ENCODE measurements at places on chromosomes 1 and 21.

GRCh38 chr1:30607723-30608122, 115.7 kb downstream of the MATN1 start:
- no peak for DNase-seq

DNA sequence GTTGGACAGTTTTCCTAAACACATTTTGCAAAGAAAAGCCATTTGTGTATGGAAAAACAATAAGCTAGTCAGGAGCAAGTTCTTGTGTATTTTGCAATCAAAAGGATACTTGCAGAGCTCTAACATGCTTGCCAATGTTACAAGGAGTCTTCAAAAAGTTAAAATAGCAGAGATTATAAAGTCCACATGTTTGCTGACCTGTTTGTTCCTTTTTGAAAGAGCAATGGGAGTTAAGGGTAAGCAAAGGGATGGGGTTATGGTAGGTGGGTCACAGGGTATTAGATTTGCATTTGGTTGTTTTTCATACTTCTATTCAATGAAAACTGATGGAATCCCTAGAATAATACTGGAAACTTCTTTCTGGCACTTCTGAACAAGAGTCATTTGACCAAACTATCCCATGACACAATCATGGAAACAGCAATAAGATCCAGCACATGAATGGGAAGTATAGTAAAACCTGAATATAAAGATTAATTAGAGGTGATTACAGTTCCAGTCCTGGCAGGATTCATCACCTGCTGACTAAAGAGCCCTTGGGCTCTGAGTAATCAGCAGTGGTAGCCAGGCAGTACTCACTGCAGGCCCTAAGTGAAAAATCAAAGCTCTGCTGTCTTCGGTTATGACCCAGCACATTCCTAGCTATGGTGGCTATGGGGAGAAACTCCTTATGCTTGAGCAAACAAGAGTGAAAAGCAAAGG, 27.1 kb upstream of the ZC3H11B start:
- no peak for DNase-seq

GRCh38 chr1:179816196-179816960, 61.2 kb downstream of the TOR1AIP2 start:
- DNase-seq, result peak; percentile 27

- DNase-seq, result no peak
Observed at GRCh38 chr1:21437341-21437640, 2.6 kb upstream of the NBPF3 start.

- DNase-seq, result no peak
Observed at GRCh38 chr1:153404768-153405167, 11.6 kb upstream of the S100A7A start.

GRCh38 chr1:108679586-108680213, 12.4 kb upstream of the PRPF38B start:
- no peak for DNase-seq

DNA sequence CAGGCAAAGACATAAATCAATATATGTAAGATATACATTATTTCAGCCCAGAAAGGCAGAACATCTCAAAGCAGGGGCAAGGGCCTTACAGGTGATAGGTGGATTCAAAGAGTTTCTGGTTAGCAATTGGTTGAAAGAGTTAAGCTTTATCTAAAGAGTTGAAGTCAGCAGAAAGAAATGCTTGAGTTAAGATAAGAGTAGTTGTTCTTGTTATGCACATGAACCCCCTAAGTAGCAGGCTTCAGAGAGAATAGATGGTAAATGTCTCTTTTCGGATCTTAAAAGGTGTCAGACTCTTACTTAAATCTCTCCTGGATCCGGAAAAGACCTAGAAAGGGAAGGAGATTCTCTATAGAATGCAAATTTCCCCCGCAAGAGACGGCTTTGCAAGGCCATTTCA, 8.3 kb upstream of the ZBTB40 start:
- DNase-seq, result no peak

- no peak for DNase-seq
Observed at GRCh38 chr1:157087030-157087429, 12.6 kb downstream of the ETV3L start.

GRCh38 chr21:33747420-33747819, 105.1 kb downstream of the ITSN1 start:
- DNase-seq, result no peak

DNA sequence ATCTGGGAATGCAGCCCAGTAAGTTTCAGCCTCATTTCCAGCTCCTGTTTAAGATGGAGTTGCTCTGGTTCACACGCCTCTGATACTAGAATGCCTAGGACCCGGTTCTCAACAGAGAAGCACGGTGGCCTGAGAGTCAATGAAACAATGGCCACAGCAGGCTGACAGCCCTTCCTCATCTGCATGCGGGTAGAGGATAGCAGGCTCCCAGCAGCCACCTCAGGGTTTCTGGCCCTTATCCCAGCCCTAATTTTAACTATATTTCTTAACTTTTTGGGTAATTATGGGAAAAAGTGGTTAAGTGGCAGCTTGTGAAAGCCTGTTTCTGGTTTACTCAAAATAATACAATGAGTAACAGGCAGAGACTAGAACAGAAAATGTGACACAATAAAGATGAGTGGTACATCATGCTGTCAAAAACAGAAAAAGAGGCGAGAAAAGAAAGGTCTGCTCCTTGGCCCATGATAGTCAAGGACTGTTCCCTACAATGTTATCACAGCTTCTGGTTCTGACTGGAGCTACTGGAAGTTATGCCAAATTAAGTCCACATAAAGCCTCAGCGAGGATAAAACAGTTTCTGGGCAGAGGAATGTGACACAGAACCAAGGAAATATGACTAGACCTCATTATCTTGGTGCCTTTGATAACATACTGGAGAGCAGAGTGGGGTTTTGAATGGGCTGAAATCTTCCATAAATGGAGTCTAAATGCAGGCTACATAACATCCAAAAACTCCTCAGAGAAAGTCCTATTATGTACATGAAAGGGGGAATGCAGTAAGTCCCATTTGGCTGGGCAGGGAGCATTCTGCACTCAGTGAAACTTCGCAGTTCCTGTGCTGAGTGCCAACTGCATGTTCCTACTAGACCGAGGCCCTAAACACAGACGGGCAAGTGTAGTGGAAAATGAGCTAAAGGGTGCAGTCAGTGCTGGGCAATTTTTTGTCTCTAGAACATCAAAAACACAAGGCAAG, 92.1 kb downstream of the NIBAN1 start:
- no peak for DNase-seq

- peak; percentile 30 for DNase-seq
Observed at GRCh38 chr1:6052543-6053205, 7.0 kb downstream of the KCNAB2 start.

GRCh38 chr1:215842905-215843304, 275.8 kb downstream of the KCTD3 start:
- DNase-seq, result no peak

DNA sequence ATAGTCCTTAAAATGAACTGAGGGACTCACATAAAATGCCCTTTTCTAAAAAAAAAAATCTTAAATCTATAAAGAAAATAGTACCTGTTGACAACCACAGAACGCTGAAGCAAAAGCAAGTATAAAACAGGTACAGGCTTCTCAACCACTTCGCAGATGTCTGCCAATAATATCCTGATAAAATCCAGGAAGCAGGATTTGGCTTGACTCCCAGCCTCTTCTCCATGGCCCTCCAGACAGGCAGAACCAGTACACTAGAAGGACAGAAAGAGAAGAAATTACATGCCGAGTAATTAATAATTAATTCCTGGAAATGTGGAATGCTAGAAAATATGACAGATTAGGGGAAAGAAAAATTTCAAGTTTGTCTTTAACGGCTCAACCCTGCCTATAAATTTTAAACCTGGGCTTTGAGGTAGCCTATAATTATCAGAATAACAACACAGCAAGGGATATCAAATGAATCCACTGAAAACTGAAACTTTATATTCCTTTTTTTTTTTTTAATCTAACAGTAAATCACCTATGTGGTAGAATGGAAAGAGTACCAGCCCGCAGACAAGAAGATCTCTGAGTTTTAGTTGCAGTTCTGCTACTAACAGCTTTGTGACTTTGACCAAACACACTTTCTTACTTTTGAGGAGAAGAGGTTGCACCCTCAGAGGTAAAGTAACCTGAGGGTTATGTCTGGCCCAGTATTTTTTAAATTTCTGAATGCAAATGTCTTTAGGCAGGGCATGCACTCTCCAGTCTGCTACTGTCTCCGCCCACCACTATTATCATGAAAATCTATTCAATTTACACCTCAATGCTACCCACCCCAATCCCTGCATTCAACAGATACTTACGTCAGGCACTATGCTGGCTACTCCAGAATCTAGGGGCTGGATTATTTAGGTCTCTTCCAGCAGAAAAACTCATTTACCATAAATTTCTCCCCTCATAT, 2.7 kb downstream of the KIAA0319L start:
- no peak for DNase-seq

DNA sequence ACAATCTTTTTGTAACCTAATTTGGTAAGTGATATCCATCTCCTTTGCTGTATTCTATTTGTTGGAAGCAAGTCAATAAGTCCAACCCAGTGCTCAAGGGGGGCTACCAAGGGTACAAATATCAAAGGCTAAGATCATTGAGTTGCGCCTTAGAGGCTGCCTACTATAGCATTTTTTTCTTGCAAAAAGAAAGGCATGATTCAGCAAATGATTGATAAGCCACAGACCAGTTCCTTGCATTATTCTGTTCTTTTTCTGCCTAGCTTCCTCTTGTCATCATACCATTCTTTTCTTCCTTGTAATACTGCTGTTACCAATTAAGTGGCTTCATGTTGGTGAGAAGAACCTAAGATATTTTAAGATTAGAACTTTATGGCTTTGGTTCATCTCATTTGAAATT, 29.8 kb upstream of the BARHL2 start:
- no peak for DNase-seq

GRCh38 chr1:13461977-13462376, 51.7 kb downstream of the PRAMEF20 start:
- no peak for DNase-seq

- no peak for DNase-seq
Observed at GRCh38 chr1:221778535-221779142, 36.8 kb upstream of the DUSP10 start.

DNA sequence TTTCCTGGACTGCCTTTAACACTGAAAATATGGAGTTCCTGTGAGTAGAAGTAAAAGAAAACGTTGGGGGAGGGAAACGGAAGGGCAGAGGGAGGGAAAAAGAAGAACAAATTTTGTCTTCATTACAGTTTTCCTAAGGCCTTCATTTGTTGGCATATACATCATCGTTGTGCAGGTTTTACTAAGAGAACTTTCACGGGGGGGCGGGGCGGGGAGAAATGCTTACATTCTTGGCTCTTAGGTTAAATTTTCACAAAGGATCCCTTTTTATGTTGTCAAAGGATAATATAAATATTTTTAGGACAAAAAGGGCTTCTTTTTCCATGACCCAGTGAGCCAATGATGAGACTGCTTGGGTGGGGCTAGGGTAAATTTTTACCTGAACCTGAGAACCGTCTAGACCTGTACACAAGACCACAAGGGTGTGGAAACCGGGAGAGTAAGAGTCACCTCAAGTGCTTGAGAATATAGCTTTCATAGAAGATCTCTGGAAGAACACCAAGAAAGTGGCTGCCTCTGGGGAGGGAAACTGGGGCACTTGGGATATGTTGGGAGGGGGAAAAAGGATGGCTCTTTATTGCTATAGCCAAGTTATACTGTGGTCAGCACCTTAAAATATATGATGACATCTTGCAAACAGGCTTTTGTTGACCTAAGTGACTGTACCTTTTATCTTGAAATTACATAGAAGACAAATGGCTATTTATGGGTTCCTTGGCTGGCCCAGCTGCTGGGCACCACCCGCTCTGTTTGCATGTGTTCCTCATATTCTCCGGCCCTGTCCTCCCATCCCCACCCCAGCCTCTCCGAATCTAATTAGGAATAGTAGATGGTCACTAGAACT, 2.0 kb upstream of the UTP25 start:
- no peak for DNase-seq

GRCh38 chr1:219463636-219464035, 149.3 kb downstream of the ZC3H11B start:
- no peak for DNase-seq

DNA sequence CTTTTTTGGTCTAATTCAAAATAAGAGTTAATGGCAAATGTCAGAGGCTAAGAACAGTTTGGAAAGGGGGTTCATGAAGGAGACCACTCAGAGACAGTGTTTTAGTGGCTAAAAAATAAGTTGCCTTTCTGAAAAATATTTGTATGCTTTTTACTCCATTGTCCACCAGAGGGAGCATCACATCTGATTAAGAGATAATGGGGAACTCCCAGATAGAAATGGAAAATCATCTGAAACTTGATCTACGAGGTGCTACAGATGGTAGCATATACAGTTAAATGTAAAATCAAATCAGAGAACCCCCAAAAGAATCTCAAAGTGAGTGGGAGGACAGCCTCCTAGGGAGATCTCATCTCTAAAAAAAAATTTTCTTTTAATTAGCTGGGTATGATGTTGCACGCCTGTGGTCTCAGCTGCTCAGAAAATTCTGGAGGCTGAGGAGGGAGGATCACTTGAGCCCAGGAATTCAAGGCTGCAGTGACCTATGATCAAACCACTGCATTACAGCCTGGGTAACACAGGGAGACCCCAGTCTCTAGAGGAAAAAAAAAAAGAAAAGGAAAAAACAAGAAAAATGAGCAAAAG, 9.7 kb downstream of the SMYD3 start:
- peak; percentile 25 for DNase-seq

DNA sequence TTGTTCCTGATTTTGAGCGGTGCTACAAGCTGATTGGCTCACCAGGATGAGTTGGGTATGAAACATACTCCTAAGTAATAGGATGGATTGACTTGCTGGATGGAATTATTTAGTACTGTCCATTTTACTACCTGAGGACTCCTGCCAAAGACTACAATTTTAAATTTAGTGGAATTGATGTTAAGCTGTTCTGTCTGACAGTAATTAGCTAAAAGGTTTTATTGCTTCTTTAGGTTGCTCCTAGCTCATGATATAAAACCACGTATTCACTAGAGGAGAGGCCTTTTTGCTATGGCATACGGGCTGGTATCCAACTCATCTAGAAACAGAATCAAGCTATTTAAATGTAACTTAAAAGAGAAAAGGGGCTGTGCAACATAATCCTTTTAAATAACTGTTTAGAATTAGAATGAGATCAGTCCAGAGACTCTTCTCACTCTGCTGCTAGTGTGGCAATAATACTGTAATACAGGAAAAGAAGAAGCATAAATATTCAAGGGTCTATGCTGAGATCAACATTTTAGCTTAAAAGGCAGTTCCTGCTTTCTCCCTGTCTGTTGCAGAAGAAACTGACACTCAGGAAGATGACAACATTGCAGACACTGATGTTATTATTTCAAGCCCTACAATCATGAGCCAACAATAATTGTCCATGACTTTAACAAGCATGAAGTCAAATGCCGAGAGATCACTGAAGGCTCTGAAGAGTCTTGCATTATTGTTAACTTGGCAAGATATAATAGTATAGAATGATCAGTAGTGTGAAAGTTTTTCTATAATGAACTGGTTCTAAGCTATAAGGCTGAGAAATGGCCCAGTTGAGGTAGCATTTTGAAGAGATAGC, 258.7 kb upstream of the ADGRL4 start:
- no peak for DNase-seq

DNA sequence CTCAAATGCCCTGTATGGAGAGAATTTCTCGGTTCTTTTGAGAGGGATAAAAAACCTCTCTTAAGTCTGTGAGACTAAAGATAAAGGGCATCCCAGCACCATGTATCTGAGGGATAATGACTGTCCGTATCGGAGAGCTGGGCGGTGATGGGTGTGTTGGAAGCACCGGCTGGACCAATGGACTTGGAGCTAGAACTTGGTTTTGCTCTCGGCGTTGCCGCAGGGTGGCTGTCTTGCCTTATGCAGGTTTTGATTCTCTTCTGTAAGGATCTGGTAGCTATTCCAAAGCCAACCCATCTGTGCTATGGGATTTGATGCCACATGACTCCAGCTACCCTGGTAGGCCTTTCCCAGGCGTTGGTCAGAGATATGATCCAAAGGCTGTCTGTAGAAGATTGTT, 348.8 kb downstream of the KIF26B start:
- DNase-seq, result no peak

GRCh38 chr1:178092878-178093493, 918 bp upstream of the RASAL2 start:
- DNase-seq, result no peak

Measured in skeletal muscle cell (primary cell).